ENCODE measurements at places on chromosomes 2 and 18.

- DNase-seq = no peak
Measured at GRCh38 chr18:51260118-51260517, 62.6 kb upstream of the MEX3C start.

DNA sequence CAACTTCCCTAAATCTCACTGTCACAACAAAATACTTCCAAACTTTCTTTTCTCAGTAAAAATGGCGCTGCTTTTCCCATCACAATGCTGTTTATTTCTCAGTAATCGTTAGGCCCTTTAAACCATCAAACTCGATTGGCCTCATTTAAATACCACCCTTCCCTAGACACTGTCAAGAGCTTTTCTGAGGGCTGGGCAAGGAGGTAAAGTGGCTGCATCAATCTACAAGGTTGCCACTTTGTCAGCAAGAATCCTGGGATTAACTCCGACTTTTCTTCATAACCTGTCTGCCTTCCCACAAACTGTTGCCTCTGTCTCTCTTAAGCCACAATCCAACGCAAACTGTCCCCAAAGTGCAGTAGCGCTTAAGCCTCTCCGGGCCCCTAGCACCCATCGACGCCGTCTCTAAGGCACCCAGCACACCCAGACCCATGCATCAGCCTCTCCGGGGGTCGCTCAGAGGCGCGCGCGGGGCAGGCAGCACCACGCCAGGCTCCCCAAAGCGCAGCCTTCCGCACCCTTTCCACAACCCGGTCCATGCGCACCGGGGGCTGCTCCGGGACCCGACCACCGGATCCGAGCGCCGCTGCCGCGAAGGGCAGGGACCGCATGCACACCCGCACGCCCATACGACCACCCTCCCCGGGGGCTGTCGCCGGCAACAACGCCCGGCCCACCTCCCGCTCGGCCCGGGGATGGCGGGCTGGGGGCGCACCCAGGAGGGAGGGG is 683 bp downstream of the MBOAT2 start:
- DNase-seq = peak; percentile 3

DNA sequence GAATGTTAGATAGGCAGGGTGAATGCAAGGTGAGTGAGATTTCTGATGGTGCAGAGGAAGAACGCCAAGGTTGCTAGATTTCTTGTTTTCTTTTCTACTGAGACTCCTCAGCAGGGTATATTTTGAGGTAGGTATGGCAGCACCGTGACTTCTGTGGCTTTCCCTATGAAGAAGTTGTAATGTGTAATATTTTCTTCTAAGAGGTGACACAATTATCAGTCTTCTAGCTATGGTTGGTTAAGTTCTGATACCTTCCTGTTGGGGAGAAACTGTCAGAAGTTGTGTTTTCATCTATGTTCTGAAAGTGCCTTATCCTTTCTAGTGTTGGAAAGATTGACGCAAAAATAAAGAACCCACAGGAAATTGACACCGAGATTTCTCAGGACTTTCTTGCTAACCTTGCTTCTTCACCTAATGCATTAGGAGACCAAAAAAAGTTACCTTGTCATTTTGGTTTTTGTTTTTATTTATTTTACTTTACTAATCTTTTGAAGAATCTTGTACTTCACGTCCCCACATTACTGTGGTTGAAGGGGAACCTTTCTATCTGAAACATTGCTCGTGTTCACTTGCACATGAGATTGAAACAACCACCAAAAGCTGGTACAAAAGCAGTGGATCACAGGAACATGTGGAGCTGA is 11.9 kb downstream of the IL18R1 start:
- DNase-seq = peak; percentile 55

- no peak for DNase-seq
Measured at GRCh38 chr2:225920621-225921220, 521.2 kb downstream of the NYAP2 start.

GRCh38 chr2:47354013-47354847 is 48.7 kb upstream of the MSH2 start:
- DNase-seq = no peak

GRCh38 chr2:118584877-118585276 is 262.6 kb downstream of the EN1 start:
- DNase-seq = no peak

- DNase-seq = no peak
Measured at GRCh38 chr18:10863026-10863425, 286.3 kb downstream of the PIEZO2 start.

DNA sequence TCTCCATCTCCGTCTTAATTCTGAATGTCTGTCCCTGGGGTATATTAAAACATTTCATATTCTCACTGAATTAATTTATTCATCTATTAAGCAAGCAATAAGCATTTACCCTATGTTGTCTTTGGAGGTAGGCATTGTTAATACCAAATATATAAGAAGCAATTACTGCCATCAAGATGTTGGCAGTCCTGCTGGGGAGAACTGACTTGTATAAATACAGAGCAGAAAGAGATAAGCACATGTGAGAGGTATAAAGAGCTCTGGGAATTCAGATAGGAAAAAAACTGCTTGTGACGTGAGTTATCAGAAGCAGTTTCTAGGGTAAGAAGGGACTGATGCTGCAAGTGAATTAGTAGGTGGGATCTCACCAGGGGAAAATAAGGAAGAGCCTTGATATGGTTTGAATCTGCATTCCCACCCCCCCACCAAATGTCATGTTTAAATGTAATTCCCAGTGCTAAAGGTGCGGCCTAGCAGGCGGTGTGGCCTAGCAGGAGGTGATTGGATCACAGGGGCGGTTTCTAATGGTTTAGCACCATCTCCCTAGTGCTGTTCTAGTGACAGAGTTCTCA is 286.8 kb downstream of the RAD51AP2 start:
- DNase-seq = no peak

GRCh38 chr2:12764849-12765605 is 48.3 kb downstream of the TRIB2 start:
- no peak for DNase-seq

GRCh38 chr2:120852200-120852815 is 116.6 kb downstream of the GLI2 start:
- no peak for DNase-seq

DNA sequence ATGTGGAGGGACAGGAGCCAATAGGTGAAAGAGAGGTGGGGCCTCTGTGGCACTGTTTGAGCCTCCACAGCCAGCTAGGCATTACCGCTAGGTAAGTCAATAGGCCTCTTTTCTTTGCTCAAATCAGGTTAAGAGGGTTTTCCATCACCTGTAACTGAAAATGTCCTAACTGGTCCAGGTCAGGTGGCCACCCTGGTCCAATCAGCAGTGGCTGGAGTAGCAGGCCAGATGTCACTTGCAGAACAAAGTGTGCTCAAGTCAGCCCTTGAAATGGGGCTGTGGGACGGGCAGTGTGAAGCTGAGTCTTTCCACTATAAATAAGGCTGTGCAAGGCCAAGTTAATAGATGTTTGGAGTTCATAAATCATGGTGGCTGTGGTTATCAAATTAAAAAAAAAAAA is 20.9 kb downstream of the FBXO36 start:
- DNase-seq = no peak

- DNase-seq = peak; percentile 6
Measured at GRCh38 chr2:165698444-165698884, 95.6 kb downstream of the GALNT3 start.

DNA sequence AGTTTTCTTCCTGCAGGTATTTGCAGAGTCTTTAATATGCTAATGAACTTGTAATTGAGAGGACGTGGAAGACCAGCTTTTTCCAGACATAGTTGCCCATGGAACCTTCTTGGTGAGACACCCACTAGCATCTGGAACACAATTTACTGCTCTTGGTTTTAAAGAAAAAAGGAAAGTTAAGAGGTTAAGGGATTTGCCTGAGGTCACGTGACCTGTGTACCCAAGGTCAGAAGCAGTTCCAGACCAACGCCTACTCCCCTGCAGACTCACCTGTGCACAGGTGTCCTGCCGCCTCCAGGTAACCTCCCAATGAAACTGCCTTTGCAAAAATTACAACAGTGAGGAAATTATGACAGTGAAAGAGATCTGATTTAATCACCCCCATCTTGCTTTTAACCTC is 172.7 kb downstream of the ANAPC1 start:
- DNase-seq = no peak

DNA sequence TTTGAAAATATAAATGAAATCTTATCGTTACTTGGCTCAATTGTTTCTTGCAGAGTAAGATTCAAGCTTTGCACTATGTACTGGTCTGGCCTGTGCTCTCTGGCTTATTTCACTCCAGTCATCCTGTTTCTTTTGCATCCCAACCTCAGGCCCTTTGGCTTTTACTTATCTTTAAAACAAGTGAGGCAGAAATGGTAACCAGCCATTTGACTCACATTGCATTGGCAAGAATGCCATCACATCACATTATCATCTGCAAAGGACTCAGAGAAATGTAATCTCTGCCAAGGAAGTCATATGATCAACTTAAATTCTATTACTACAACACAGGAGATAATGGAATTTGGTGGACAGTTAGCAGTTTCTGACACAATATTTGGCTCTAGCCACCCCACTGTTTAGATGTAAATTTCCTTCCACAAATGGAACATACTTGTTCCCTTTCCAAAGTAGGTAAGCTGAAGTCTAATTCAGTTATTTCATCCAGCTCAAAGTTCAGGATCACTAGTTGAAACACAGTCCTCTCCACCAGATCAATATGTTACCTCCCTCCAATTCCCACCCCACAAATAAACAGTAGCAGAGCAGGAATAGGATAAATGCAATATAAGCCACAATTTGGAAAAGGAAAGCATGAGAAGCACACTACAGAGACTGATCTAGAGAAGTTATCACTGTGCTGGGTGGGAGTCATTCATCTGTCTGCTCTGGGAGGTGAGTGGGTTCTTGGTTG is 65.0 kb upstream of the DSC1 start:
- DNase-seq = no peak

DNA sequence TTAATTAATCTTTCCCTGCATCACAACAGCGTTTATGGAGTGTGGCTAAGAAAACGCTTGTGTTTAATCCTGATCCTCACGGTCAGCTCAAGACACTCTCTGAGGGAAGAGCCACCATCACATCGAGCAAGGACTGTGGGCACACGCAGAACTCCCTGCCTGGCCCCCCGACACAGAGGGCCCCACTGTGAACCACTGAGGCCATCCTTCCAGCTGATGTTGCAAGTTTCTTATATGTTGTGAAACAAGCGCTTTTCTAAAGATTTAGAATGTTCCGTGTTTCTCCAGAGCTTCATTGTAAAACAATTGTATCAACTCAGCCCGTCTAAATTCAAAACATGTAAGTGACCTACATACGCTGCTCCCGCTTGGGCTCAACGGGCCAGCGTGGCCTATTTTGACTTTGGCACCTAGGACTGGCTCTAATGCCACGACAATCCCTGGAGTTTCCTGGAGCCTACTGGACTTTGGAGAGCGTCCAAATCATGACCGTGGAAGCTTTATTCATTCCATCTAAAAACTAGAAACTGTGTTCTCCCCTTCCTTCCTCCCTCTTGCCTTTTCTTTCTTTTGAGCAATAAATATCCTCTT is 34.9 kb downstream of the SERPINE2 start:
- DNase-seq = no peak

DNA sequence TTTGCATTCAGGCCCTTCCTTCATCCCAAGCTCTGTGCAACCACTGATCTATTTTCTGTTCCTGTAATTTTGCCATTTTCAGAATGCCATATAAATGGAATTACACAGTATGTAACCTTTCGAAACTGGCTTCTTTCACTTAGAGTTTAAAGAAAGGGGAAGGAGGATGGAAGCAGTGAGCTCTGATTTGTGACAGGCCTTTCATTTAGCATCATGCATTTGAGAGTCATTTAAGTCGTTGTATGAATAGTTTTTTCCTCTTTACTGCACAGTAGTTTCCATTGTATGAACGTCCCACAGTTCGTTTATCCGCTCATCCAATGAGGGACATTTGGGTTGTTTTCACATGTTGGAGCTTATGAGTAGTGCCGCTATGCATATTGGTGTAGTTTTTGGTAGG is 67.0 kb downstream of the LBH start:
- no peak for DNase-seq

Measured in CD4-positive, alpha-beta T cell treated with Interleukin-17A for 1 hour (primary cell).